ENCODE measurements at places on chromosomes 2 and 18. TPM values are rescaled to one million over a fixed set of nuclear protein-coding genes. Genes with fewer than 3 reads are reported as not detected.
A peak's percentile ranks its signal among the peaks of the same experiment; 100 is the strongest.

Gene SEMA4F
- 3.5 TPM for total RNA-seq

Gene OSR1
- not detected for total RNA-seq

Gene LCT
- total RNA-seq = 0.31 TPM

Gene C2orf78
- 0.07 TPM for total RNA-seq

Gene ALK
- not detected for total RNA-seq

Gene KYNU
- total RNA-seq = not detected

DNA sequence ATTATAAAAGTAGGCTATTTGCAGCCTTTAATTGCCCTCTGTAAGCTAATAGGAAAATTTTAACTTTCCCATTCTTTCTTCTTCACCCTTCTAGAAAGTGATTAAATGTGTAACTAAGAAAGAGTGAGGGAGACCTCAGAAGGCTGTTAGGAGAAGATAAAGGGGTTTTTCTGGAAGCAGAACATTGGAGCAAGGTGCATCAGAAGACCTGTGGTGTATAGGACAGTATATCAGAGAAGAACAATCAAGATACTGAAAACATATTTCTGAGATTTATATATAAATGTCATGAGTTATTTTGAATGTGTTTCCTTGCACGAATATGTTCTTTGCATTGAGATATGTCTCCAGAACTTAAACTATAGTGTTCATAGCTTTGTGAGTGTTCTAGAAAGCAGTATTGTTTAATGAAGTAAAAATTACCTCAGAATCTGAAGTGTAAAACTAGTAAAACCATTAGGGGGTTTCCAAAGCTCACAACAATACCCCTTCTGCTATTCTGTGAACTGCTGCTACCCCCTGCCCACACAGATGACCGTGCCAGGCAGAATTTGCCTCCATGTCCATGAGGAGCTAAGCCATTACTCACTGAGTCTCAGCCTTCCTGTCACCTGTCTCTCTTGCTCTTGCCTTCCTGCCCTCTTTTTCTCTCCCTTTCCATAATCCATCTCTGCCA is 537.9 kb downstream of the EPHA4 start:
- DNase-seq = peak; percentile 18

- no peak for DNase-seq
Measured at GRCh38 chr2:133941666-133942065, 312.2 kb upstream of the MGAT5 start.

DNA sequence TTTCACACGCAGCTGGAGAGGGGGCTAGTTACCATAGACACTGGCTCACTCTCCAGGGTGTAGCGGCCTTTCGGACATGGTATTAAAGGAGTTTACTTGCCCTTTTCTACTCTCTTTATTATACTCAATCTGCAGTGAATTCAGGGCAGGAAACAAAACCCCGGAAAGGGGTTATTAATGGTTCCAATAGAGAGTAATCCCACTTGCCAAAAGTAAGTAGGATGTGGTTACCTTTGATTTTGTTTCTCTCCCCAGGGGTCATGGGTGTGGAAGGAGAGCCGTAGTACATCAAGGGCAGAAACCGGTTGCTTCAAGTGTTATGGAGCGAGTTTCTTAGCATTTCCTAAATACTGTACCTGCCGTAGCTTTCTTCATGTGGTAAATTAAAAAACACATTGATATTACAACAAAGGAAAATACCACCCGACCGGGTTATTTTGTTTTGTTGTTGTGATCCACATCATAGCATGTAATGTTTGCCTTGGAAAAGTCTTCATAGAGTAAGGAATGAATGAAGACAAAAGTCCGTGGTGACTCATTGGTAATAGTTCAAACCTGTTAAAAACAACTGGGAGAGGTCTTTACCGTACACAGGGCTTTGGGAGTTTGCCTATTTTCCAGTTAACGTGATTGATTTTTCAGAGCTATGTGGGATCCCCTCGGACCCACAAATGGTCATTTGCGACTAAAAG is 71.5 kb downstream of the SLC4A3 start:
- no peak for DNase-seq

- no peak for DNase-seq
Measured at GRCh38 chr2:213722565-213722964, 438.3 kb downstream of the SPAG16 start.

DNA sequence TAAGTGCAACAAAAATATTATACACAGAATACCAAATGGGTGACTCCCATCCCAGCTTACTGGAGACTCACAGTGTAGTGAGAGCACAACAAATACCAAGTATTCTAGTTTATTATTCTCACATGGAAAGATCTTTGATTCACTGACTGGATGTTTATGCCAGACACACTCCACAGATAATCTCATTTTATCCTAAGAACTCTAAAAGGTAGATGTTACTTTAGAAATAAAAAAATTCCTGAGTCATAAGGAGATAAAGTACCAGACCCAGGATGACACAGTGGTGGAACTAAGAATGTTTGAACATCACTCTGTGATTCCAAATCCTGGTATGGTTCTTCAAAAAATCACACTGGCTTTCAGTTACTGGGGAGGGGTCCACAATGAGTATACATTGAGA is 136.2 kb downstream of the CDH2 start:
- DNase-seq = no peak

DNA sequence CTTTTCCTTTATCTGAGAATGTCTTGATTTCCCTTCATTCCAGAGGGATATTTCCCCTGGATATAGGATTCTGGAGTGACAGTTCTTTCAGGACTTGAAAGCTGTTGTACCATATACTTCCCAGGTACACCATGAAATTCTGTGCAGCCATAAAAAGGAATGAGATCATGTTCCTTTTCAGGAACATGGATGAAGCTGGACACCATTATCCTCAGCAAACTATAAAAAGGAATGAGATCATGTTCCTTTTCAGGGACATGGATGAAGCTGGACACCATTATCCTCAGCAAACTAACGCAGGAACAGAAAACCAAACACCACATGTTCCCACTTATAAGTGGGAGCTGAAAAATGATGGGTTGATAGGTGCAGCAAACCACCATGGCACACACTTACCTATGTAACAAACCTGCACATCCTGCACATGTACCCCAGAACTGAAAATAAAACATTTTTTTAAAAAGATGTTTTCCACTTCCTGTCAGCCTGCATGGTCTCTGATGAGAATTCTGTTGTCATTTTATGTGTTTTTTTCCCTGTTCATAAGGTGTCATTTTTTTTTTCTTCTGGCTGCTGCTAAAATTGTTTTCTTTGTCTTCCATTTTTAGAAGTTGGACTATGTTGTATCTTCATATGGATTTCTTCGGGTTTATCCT is 133.3 kb downstream of the DNAH6 start:
- no peak for DNase-seq

DNA sequence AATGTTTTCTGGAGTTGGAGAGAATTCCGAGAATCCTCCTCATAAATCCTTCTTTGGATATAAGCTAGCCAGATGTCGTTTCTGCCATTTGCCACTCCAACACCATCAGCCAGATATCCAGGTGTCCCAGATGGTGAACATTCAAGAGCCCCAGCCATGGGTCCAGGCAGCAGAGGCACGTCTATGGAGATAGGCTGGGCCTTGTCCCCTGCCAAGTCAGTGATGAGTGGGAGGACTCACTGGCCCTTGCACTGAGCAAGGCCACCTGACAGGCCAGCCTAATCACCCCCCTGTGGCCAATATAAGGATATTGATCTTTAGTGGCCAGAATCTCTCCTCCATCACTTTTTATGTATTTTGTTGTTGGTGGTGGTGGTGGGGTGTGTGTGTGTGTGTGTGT is 28.0 kb downstream of the ARID5A start:
- no peak for DNase-seq

DNA sequence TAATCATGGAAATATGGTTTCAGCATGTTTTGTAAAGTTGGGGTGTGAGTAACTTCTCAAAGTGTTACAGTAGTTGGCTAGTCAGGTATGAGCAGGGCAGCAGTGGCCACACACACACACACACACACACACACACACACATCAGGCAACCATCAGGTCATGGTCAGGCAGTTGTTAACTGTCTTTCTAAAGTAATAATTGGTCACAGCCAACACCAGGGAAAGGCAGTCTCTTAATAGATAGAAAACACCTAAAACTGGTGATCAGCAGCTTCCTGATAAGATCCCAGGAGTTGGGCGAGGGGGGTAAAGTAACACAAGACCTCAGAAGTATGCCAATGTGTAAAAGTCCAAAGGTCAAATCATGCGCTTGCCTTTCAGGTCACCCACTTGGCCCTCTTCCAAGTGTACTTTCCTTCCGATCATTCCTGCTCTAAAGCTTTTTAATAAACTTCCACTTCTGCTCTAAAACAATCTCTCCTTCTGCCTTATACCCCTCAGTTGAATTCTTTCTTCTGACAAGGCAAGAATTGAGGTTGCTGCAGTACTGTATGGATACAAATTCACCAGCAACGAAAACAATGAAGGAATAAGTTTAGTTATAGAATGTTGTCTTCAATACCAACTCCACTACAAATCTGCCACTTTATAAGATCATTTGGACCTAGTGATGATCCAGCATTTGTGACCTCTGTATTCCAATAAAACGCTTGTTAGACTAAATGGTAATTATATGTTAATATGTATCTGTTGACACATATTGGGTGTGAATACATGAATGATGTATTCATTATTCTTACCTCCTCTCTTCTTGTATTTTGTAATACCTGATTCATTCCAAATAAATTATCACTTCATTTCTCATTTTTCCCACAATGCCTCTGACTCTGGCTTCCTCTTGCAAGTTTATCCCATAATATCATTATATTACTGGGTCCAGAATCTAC is 254.3 kb downstream of the METTL4 start:
- no peak for DNase-seq

DNA sequence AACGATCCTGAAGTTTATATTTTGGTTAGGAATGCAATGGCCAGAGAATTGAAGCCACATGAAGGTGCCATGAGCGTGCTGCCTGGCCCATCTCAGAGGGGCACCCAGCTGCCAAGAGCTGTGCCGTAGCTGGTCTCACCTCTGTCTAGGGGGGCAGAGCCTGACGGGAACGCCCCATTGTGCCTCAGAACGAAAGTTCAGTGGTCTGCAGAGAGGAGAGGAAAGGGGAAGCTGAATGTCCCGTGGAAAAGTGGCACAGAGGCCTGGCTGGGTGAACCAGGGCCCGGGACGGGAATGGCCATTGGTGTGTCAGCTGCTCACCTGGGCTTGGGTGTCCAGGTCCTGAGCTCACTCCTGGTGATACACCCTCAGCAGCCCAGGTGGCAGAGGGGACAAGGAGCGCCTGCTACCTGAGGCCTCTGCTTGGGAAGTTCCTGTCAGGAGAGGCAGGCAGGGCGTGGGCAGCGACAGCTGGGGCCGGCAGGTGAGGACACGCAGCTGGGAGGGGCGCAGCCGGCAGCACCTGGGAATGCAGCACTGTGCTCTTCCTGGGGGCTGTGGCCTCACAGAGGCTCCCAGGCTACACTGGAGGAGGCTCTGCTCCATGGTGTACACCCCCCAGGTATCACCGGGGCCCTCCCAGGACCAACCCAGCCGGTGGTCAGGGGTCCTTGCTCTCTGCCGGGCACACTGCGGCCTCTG is 67.3 kb downstream of the PARD6G start:
- no peak for DNase-seq

GRCh38 chr2:234355021-234355720 is 141.7 kb downstream of the ARL4C start:
- DNase-seq = no peak

GRCh38 chr18:12754511-12754910 is 51.7 kb downstream of the PSMG2 start:
- no peak for DNase-seq

DNA sequence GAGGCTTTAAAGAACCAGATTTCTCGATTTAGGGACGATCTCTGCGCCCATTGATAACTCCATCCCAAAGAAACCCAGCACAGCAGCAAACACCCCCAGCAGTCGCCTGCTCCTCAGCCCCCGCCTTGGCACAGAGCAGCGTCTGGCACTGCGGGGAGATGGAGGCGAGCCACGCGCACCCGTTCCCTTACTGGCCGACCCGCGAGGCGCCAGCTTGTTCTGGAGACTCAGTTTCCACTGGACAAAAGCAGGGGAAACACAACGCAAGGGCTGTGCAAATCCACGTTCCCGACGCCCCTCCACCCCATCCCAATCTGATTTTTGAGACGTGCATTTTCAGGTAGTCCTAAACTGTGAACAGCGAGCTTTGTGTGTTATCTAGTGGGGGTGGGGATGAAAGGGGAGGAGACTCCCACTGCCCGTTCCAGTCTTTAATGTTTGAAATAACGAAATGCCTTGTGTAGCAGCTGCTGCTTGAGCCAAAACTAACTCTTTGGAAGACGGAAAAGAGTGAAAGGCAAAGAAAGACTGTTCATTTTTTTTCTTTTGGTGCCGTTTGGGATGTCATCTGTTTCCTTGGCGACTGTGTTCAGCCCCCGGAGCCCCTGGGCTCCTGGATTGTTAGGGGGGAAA is 143.2 kb downstream of the MEIS1 start:
- no peak for DNase-seq

GRCh38 chr2:73759285-73759764 is 20.6 kb downstream of the DUSP11 start:
- DNase-seq = no peak

- peak; percentile 92 for DNase-seq
Measured at GRCh38 chr18:9971313-9971920, 57.6 kb downstream of the VAPA start.

GRCh38 chr18:61127714-61128467 is 205.3 kb upstream of the CDH20 start:
- DNase-seq = peak; percentile 21

GRCh38 chr18:67651438-67651837 is 134.9 kb upstream of the DSEL start:
- DNase-seq = no peak

DNA sequence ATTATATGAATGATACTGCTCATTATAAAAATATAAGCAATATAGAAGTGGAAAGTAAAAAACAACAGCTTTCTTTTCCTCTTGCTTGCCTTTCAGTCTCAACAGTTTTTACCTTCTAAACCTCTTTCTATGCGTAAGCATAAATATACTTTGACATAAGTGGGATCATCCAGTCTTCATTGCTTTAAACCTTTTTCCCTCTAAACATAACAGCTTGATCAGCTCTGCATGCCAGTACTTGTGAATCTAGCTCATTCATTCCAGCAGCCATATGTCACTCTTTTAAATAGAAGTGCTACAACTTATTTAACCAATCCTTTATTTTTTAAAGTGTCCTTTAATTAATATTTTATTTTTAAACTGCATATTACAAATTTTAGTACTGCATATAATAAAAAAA is 88.1 kb downstream of the TTC27 start:
- DNase-seq = no peak

GRCh38 chr2:45253151-45253550 is 243.9 kb upstream of the SIX2 start:
- no peak for DNase-seq

DNA sequence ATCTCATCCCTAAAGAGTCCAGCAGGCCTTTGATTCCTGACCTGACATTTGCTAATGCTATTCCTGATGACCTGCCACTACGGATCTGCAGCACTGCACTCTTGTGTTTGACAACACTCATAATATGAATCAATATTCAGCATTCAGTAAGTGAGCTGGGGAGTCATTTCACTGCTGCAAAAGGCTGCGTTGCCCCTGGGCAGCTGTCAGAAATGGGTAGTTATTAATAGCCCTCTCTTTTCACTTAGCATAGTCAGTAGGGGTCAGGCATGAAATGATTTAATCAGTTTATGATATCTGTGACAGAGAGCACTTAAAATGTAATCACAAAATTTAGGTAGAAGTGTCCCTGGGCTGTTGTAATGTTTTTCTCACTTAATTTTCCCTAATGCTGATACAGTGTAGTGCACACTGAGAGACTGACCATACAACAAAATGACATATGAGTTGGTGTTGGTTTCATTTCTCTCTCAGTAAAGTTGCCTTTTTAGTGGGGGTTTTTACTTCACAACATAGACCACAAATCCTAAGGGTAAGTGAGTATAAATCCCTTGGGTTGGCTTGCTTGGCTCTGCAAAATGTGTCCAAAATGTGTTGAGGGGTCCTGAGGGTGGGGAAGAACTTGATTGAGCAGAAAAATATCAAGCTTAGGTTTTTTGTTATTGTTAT is 184.8 kb downstream of the CAMKMT start:
- DNase-seq = no peak

Data from activated CD4-positive, alpha-beta T cell treated with anti-CD3 and anti-CD28 coated beads, Interleukin-2, amount 10 ng/mL, durations not matched to agents 24 days and 14 days (primary cell).